Hepatic stellate cell (primary cell): ENCODE measurements at places on chromosomes 2 and 18.
A peak's percentile ranks its signal among the peaks of the same experiment; 100 is the strongest.

- DNase-seq = no peak
Observed at GRCh38 chr2:218418717-218419458, at the start of gene VIL1. TSS of gene VIL1 (plus strand) at chr2:218419123. CDS start at chr2:218423779, 4,656 bp downstream.

DNA sequence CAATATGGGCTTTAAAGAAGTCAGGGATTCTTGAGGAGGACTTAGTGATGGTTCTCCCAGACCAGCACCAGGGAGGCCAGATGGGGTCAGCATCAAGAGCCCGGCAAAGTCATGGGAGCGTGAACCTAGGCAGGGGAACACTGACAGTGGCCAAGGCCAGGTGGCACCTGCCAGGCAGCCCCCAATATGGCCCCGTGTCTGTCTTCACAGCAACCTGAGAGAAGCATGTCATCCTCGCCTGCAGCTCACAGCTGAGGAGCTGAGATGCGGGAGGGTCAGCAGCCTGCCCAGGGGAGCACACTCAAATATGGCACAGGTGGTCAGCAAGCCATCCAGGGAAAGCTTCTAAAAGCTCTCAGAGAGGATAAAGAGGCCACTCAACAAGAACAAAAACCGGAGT is 105.7 kb upstream of the GPC1 start:
- no peak for DNase-seq

DNA sequence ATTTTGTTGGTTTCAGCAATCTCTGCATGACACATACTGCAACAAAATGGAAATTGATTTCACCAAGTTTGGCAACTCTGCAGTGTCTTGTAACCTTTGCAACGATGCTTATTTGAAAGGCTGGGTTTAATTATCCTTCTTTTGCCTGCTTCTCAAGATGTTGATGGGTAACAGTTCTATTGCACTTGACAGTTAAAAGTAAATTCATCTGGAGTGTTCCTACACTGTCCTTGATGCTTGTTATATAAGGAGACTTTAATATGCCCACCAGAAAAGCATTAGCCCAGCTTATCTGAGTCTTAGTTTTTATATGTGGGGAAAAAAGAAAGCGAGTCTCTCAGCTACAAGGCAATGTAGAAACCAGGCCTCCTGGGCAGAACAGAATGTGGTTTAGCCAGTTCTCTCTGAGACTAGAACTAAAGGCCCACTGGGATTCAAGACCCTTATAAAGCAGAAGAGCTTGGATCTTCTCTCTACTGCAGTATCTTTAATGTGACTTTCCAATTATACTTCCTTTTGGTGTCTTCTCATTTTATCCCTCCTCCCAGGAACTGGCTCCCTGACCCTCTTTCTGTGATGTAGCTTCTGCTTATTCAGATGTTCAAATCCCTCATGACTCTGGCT is 106.8 kb upstream of the LYPD6 start:
- DNase-seq = no peak

DNA sequence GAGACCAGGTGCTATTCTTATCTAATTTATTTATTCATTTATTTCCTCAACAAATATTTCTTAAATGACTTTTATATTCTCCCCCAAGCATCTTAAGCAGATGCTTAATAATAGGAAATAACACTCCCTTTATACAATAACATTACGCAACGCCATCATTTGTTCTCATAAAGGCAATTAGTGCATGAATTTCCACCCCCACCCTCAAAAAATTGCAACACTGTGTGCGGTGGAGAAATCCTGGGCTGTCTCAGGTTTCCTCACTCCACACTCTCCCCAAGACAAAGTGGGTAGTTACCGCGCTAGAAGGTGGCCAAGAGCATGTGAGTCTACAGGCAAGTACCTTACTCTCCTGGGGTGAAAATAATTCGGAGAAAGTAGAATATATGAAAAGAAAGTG is 37.0 kb upstream of the CTDP1 start:
- DNase-seq = no peak

DNA sequence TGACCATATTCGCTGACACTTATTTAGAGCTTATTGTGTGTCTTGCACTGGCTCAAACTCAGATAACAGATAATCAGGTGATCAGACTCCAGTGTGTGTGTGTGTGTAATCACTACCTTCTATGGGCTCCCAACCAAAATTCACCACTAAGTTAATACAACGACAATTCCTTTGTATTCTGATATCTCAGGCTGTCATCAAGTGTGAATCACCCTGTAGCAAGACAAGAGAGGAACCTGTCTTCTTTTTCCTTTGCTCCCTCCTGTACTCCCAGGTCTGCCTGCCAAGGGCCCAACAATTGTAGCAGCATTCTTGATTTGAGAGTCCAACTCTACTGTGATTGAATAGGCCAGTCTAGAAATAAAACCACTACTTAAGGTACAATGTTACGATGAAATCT is 25.8 kb downstream of the ITGB6 start:
- DNase-seq = no peak

DNA sequence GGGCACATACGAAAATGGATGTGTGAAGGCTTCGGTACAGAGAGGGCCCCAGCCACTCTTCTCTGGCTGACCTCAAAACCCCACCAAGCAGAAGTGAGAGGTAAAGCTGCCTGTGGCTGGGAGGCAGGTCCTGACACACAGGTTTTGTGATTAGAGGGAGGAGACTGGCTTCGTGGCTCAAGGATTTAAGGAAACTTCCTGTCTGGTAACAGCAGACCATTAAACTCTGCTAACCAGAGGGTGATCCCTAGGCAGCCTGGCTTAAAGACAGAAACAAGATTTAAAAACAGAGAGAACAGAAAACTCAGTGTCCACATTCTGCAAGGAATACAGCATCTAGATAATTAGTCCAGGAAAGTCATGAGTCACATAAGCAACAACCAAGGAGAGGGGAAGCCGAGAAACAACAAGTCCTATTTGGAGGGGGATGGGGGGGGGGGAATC is 101.9 kb downstream of the NFATC1 start:
- no peak for DNase-seq

DNA sequence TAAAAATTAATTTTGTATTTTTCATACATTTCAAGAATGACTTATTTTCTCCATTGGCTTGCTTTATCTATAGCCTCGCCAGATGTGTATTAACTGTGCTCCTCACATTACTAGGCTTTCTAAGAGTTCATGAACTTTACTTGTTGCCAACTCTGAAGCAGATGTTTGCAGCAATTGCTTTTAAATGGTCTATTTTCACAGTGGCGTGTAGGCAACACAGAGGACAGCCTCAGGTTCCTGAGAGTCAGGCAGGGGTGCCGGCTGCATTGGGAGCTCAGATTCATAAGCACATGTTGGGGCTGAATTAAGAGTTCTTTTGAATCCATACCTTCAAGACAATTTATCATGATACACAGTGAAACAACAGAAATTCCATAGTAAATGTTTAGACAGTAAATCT is 179.2 kb upstream of the PXDN start:
- no peak for DNase-seq

- no peak for DNase-seq
Observed at GRCh38 chr2:153287109-153287801, 191.3 kb downstream of the RPRM start.

DNA sequence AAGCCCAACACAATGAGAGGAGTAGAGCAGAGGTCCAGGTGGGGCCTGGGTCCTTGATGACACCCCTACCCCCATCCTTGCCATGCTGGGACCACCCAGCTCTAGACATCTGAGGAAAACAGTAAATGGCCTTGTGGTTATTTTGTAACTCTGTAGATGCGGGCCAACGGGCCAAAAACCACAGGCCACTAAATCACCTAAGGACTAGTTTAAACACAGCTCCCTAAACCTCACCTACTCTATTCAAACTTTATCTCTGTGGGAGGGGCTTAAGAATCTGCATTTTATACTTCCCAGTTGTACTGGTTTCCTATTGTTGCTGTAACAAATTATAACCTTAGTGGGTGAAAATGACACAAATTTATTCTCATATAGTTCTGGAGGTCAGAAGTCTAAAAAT is 19.0 kb upstream of the SERTAD2 start:
- no peak for DNase-seq

GRCh38 chr2:237345891-237346640 is 67.9 kb downstream of the COL6A3 start:
- peak; percentile 38 for DNase-seq

- DNase-seq = no peak
Observed at GRCh38 chr2:40298026-40298425, 153.9 kb downstream of the SLC8A1 start.

- DNase-seq = no peak
Observed at GRCh38 chr2:21280793-21281192, 157.0 kb downstream of the TDRD15 start.

- no peak for DNase-seq
Observed at GRCh38 chr2:162153608-162154224, 1.7 kb upstream of the GCG start.

GRCh38 chr2:173092844-173093402 is 17.3 kb downstream of the MAP3K20 start:
- no peak for DNase-seq

DNA sequence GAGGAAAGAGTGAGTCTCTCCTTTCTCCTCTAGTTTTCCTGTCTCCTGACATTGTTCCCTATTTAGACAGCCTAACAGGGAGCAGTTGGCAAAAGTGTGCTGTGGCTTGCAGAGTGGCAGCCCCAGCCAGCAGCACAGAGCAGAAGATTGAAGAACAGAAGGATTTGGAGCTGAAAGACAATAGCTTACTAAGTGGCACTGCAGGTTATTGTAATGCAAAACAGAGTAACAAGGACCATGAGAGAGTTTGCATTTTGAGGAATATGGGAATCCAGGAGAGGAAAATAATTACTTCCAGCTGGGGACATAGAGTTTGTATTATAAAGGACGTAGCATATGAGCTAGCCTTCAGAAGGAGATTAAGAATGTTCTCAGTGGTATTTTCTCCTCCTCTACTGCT is 342.4 kb downstream of the AKAIN1 start:
- no peak for DNase-seq

DNA sequence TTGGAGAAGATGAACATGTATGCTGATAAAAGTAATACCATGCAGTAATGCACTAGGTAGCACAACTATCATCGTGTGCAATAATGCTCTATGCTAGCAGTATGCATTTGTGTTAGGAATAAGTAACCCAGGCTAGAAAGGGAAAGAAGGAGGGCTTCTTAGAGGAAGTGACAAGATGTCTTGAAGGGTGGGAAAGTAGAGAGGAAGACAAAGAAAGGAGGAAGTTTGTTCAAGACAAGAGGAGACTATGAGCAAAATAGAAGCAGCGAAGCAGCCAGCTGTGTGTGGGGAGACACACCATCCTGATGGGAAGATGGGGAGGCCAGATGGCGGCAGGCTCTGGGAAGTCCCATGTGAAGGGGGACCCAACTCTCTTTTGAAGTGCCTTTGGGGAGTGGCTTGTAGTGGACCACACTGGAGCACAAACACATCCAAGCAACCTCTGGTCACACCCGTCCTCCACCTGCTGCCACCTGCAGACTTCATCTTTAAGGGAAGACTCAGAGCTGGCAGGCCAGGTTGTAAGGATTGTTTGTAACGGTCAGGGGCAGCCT is 39.9 kb upstream of the INHBB start:
- DNase-seq = no peak

DNA sequence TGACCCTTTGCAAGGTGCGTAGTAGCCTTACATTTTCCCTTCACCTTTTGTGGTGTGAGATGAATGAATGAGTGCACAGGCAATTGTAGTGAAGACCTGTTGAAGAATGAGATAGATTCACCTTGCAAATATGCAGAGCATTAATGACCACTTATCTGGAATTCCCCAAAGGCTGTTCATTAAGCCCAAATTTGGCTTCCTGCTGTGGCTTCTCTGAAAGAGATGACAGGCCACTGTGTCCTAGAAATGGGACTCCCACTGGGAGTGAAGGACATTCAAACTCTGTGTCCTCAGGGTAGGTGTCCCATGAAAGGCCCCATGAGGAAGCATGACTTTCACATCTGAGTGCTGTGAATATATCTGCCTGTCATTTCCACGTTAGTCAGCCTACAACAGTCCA is 1821.8 kb upstream of the PIK3C3 start:
- no peak for DNase-seq

DNA sequence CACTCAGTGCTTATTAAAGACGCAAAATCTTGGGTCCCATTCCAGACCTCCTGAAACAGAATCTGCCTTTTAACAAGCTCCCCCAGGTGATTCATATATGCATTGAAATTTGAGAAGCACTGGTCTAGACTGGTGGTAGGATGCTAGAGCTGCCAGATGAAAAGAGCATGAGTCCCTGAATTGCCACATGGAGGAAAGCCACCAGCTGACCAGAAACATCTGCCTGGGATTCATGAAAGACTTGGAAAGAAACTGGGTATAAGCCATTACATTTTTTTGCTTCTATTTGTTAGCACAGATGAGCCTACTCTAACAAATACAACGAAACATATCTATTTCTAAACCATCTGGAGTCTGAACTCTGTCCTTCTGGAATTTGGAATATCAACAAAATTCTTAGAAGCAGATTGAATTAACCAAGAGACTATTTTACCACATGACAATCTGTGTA is 228.9 kb downstream of the RBM43 start:
- peak; percentile 4 for DNase-seq

DNA sequence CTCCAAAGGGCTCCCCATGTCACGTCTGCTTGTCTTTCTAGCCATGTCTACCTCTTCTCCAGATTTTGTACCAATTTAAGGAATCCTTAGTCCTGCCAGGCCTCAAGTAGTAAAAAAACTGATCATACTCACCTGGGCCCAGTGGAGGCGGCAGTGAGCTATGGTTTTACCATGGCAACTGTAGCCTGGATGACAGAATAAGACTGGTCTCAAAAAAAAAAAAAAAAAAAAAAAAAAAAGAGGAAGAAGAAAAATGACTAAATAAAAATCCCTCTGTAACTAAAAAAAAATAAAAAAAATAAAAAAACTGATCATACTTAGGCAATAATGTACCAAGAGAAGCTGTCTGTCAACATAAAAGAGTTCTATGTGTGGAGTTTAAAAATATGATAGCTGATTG is 221.6 kb downstream of the NR4A2 start:
- no peak for DNase-seq

- no peak for DNase-seq
Observed at GRCh38 chr18:23536204-23536603, 32.9 kb downstream of the RMC1 start.

DNA sequence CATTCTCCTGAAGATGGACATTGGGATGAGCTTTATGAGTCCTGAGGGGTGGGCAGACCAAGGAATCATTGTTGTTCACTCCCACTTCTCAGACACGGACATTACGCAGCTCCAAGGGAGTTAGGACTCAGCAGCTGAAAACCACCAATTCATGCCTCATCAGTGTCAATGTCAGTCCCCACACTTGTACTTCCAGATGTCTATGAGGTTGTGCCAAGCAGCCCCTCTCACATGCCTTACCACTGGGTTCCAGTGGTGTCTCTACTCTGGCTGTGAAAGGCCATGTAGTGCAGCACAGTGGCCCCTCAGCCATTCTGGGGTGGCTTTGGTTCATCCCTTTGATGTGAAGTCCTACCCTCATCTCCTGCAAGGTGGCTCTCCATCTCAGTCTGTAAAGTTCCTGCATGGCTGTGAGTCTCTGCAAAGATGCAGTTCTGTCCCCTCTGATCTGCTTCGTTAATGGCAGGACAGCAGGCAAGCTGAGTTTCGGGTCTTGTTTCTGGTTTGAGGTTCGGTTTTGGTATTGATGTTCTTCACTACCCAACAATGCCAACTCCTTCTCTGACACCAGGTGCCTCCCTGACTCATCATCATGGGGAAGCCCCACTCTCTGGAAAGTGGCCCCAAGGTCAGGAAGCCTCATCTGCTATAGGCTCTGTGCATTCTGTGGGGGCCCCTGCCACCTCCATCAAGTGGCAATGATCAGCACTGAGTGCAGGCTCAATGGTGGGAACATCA is 14.0 kb upstream of the COL6A3 start:
- no peak for DNase-seq
